Hepatocyte (in vitro differentiated cells): ENCODE measurements at places on chromosomes 2 and 18.
A peak's percentile ranks its signal among the peaks of the same experiment; 100 is the strongest.

DNA sequence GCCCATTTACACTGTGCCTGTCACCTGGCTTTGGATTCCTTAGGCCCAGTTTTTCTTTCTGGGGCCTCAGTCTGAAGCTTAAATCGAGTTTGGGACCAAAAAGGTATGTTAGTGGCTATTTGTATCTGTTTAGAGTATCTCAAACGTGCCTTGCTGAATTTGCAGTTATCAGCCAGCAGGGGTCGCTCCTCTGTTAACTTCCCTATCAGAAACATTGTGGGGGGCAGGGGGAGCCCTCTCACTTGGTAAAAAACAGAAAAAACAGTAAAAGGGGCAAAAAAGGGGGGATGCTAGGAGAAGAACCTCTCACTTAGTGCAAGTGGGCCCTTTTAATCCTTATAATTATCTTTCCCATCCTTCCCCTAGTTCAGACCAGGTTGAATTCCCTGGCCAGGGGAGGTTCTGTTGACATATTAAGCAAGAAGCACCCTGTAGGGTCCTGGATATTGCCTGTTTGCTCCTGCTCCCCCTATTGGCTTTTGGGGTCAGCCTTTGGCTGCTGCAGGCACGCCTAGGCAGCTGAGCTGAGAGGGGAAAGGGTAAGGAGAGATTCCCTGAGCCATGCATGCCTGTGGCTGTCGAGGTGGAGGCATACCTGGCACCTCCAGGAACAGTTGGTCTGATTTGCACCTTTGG is 8.8 kb upstream of the IFIH1 start:
- no peak overlapping the region for H3K4me3 ChIP-seq
- no peaks in the 10 kb centered on the region for H3K4me1 ChIP-seq
- no peak overlapping the region for H3K27ac ChIP-seq
- peak; percentile 16 for DNase-seq
- no peaks in the 10 kb centered on the region for H3K36me3 ChIP-seq
- no peaks in the 10 kb centered on the region for H3K27me3 ChIP-seq

DNA sequence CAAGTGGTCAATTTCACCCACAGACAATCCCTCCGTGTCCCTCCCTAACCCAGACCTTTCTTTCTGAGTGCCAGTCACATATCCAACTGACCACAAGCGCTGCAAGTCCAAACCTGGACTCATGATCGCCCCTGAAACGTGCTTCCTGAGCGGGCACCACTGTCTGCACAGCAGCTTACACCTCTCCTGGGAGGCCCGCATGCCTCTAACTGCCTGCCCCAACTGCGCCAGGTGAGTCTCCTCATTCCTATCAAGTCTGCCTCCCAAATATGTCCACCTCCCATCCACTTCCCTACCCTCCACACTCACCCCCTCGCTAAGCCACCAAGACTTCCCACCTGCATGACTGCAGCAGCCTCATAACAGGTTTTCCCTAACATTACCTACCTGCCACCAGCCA is 33.4 kb downstream of the COL4A4 start:
- H3K4me3 ChIP-seq: no peak overlapping the region
- no peak overlapping the region for H3K27ac ChIP-seq
- no peaks in the 10 kb centered on the region for H3K36me3 ChIP-seq
- no peak for DNase-seq
- H3K4me1 ChIP-seq: no peaks in the 10 kb centered on the region

- H3K4me1 ChIP-seq: no peaks in the 10 kb centered on the region
- H3K36me3 ChIP-seq: no peaks in the 10 kb centered on the region
- H3K27me3 ChIP-seq: no peaks in the 10 kb centered on the region
- no peak overlapping the region for H3K27ac ChIP-seq
- H3K4me3 ChIP-seq: no peak overlapping the region
These were observed 85.9 kb downstream of the USP40 start for GRCh38 chr2:233480490-233481202.

DNA sequence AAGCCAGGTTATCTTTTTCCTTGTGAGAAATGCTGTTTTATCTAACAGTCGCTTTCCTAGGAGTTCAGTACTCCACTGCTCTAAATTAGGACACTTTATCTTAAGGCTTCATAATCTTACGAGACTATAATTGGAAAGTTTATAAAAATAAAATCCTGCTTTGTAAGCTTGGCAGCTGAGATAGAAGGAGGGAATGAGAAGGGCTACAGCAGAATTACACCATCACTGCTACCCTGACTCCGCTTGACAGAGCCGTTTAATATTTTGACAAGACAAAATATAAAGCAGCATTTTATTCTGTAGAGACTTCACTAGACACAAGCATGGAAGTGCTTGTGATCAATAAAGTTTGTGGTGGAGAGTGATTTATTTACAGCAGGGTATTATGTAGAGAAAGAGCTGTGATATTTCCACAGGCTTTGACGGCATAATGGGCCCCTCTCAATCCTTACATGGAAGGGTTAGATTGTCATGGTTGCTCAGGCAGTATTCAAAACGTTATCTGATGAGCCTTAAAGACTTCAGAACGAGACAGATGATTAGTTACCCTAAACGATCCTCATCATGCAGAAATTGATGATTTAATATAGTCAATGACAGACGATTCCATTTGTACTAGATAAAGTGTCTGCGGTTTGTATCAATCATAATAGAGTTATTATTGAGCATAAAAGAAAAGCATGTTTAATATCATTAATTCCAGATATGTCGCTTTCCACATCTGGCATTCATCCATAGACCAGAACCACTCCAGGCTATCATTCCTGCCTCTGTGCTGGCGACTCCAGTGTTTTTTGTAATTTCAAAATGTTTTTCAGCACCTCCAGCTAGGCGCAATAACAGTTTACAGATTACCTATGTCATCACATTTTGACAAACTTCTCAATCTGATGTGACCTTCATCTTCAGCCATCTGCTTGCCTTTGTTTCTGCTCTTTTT is 242.2 kb downstream of the FIGN start:
- H3K4me1 ChIP-seq: no peaks in the 10 kb centered on the region
- H3K27me3 ChIP-seq: no peaks in the 10 kb centered on the region
- H3K4me3 ChIP-seq: no peak overlapping the region

GRCh38 chr2:215615067-215615802 is 179.4 kb upstream of the FN1 start:
- no peak for DNase-seq
- H3K27ac ChIP-seq: no peak overlapping the region
- H3K4me3 ChIP-seq: no peak overlapping the region
- no peaks in the 10 kb centered on the region for H3K36me3 ChIP-seq

DNA sequence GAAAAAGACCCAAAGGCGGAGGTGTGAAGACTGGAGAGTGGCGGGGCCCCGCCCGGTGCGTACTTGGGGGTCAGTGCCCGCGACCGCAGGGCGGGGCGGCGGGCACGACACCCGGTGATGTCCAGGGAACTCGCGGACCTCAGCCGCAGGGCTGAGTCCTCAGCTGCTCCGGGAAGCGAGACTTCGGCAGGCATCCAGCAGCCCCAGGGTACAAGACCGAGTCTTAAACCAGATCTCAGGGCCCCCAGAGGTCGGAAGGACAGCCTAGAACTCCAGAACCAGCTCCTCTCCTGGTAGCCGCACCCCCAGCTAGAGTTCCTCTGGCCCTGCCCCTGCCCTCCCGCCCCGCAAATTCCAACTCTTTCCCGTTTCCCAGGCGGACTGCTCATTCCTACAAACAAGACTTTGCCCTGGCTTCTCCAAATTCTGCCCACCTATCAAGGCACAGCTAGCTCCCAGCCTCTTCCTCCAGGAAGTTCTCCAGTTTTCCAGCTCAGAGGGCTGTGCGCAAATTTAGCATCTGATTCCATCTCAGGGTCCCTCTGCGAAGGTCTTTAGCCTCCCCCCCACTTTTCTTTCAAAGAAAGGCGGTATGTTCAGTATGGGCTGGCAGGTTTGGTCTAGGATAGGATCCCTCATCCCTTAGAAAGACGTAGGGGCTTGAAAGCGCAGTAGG is 26.0 kb upstream of the NOTO start:
- H3K4me3 ChIP-seq: peak overlapping the region; percentile 59
- no peak overlapping the region for H3K27ac ChIP-seq
- peak; percentile 51 for DNase-seq

GRCh38 chr2:176018708-176019107 is 16.6 kb upstream of the LNPK start:
- H3K27ac ChIP-seq: no peak overlapping the region
- no peaks in the 10 kb centered on the region for H3K27me3 ChIP-seq
- no peaks in the 10 kb centered on the region for H3K4me1 ChIP-seq
- no peaks in the 10 kb centered on the region for H3K36me3 ChIP-seq
- H3K4me3 ChIP-seq: no peak overlapping the region
- DNase-seq: no peak

DNA sequence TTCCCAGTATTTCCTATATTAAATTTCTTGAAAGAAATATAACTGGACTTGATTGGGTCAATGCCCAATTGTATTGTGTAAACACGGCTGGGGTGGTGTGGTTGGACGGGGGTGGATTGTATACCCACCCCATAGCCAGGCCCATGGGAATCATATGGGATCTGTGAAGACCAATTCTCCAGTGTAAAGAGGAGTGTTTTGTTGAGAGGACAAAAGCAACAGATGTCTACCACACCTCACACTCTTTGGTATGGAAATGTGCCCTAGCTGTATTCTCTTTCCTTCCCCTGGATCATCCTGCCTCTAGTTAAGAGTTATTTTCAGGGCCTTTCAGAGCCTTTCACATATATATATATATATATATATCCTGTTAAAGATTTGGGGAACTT is 57.5 kb upstream of the TGIF1 start:
- no peak overlapping the region for H3K4me3 ChIP-seq
- DNase-seq: no peak
- no peak overlapping the region for H3K27ac ChIP-seq
- no peaks in the 10 kb centered on the region for H3K4me1 ChIP-seq
